AG09319 (cell line): ENCODE measurements at places on chromosomes 1 and 21.

DNA sequence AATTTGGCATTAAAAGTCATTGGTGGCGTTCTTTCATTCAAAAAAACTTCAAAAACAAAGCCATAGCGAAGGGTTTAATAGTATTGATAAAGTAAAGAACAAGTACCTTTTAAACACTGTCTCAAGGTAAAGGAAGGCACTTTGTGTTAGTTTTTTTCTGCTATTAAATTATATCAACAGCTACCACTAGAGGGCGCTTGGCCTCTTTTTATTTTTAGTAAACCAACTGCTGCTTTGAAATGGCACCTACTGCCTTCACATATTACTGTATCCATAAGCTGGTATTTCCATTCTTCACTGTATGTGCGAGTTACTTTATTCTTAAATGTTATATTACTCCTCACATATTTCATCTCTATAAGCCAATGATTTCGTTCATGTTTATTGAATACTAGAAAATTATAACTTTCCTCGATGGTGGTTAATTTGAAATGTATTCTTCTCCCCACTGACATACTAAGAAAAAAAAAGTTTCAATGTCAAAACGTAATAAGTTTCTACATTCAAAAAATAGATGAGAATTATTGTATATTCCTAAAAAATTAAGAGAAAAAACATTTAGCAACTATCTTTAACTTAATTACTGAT, 125.7 kb upstream of the CXADR start:
- DNase-seq: peak; percentile 14

- DNase-seq: no peak
Measured at GRCh38 chr1:157955857-157956256, 37.6 kb upstream of the KIRREL1 start.

GRCh38 chr21:40507978-40508377, 339.0 kb downstream of the DSCAM start:
- DNase-seq: peak; percentile 1

DNA sequence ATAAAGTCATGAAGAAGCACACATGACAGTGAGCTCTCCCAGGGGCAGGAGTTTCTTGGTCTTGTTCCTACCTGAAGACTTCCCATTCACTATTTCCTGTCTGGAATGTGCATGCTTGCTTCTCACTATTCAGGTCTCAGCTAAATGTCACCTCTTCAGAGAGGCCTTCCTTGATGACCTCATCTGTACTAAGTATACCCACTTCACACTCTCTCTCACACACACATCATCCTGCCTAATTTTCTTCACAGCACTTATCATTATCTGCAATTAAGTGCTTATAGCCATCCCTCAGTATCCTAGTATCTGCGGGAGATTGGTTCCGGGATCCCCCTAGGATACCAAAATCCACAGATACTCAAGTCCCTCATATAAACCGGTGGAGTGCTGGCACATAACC, 146.4 kb upstream of the IVNS1ABP start:
- DNase-seq: no peak

DNA sequence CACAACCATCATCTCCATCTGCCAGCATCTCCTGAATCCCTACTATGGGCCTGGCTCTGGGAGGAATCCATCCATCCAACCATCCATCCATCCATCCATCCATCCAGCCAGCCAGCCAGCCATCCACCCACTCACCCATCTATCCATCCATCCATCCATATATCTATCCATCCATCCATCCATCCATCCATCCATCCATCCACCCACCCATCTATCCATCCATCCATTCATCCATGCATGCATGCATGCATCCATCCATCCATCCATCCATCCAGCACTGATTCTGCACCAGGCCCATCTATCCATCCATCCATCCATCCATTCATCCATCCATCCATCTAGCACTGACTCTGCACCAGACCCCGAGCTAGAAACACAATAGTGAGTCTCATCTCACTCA, 141.3 kb upstream of the WNT4 start:
- DNase-seq: no peak

GRCh38 chr1:107963008-107963407, 2.0 kb downstream of the VAV3 start:
- no peak for DNase-seq

GRCh38 chr21:45421846-45422775, 17.1 kb downstream of the COL18A1 start:
- no peak for DNase-seq

DNA sequence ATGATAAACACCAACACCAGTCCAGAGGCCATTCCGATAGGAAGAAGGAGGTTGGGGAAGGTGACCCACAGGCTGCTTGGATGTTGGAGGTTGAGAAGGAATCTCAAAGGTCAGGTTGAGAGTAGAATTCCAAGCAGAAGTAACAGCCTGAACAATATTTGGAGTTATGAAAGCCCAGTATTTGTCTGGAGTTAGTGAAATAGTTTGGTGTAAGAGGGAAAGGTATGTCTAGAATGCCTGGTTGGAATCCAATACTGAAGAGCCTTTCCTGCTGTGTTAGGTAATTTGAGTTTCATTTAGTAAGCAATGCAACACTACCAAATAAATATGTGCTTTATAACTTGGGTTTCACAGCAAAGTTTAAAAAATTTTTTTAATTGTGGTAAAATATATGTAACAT, 70.5 kb upstream of the MCOLN3 start:
- no peak for DNase-seq

DNA sequence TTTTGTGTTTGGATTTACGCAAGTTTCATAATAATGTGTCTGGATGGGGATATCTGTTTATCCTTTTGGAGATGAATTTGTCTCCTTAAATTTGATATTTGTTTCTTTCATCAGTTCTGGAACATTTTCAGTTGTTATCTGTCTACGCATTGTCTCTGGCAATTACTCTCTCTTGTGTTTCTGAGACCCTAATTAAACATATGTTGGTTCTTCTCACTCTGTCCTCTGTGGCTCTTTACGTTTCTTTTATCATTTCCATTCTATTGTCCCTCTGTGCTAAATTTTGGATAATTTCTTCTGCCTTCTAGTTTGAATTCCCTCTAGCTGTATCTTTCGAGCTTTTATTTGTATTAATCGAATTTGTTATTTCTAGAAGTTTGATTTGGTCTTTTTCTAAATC, 17.5 kb upstream of the PRELP start:
- DNase-seq: no peak

DNA sequence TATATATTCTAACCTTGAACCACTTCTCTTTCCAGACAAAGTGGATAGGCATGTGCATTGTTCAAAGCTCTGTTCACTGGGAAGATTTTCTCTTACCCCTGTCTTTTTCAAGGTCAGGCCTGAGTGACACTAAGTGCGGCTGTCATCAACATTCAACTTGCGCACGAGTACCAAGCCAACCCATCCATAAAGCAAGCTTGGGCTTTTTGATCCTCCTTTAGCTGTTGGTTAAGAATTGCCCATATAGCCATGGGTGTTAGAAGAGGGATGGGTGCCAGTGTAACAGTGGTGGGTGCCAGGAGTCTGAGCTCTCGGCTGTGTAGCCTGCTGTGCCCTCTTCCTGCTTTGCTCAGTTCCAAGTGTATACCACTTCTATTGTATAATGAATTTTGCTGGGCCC, 136.1 kb downstream of the GLUL start:
- no peak for DNase-seq

DNA sequence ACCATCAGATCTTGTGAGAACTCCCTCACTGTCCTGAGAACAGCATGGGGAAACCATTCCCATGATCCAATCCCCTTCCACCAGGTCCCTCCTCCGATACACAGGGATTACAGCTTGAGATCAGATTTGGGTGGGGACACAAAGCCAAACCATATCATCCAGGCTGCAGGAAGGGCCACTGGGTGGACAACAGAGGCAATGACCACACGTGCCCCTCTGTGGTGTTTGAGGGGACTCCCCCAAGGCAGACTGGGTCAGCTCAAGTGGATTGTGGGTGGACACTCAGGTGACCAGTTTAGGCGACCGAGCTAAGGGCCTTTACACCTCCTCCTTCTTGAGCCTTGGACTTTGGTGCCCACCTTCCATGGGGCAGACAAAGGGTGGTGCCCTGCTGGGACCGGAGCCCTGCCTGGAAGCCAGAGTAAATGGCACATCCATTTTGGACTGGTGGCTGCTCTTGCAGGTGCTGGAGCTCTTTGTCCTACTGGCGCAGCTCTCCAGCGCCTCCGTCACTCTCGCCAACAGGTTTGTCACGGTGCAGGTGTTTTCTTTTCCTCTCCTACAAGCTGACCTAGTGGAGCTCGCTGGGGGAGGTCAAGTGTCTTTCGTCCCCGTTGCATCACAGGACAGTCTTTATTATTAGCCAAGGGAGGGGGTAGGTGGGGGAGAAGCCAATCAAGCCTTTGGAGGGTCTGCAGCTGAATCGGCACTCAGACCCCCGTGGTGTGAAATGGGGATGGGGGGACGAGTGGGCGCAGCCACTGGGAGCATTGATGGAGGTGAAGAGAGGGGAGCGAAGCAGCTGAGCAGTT, 37.6 kb downstream of the CRYAA start:
- DNase-seq: no peak

DNA sequence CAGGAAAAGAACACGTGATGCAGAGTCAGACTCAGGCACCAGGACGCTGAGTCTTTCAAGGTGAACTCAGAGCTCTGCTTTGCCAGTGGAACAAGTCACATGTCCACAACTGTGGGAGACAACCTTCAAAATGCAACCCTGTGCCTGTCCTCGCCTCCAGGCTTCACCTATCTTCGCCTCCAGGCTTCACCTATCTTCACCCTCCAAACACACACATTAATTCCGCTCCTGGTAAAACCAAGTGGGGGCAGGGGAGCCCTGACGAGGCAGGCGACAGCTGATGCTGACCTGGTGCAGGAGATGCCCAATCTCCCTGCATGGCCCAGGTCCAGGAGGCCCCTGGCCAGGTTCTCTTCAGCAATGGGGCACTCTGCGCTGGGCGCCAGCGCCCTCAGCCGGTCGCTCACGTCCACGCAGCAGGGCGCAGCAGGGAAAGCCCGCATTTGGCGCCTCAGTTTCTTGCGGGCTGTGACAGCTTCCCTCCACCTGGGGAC, 28.0 kb upstream of the LSS start:
- DNase-seq: no peak

GRCh38 chr1:34245967-34246366, 69.3 kb downstream of the C1orf94 start:
- DNase-seq: no peak

- DNase-seq: peak; percentile 44
Measured at GRCh38 chr1:112673592-112674439, 643 bp upstream of the MOV10 start.

- DNase-seq: no peak
Measured at GRCh38 chr1:206855859-206856258, 9.6 kb upstream of the IL20 start.
